ENCODE measurements at places on chromosomes 1 and 21.

DNA sequence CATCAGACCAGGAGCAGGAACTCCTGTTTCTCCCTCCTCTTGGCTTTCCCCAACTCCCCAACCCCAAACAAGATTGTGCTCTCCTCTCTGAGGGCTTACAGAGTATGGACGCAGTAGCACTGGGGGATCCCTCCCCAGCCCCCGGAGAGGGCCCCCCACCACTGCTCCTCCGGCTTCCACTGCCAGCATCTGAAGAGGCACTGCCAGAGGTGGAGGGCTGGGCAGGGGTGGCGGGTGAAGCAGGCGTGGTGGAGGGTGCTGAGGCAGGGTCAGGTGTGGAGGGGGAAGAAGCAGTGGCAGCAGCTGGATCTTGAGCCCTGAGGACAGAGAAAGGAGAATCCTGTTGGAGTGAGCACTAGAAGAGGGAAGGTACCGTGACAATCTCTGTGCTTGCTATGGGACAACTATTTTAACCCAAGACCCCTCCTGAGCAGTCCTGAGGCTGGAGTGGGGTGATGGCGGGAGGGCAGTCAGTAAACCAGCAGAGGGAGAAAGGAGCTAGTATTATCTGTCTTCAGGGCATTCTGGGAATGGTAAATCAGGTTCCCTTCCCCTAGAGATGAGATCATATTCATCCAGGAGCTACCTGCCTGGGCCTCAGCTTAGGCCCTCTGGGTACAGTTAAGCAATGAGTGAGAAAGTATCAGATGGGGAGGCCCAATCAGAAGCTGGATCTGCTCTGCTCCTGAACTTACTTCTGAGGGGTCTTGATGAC, 2.4 kb downstream of the UBQLN4 start:
- no peak for DNase-seq

DNA sequence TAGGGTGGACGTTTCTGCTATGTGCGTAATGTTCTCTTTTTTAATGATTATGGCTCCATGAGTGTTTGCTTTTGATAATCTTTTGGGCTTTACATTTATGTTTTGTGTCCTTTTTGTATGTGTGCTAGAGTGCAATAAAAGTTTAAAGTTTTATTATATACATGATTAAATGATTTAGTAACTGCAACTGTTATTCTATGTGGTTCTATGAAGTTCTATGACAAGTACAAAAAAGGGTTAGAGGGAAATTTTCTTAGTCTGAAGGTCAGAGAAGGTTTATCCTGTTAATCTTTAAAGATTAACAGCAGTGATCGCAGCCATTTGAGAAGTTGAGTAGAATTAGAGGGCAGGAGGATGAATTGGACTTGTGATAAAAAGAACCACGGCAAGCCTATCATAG, 386.4 kb upstream of the CHRM3 start:
- no peak for DNase-seq

DNA sequence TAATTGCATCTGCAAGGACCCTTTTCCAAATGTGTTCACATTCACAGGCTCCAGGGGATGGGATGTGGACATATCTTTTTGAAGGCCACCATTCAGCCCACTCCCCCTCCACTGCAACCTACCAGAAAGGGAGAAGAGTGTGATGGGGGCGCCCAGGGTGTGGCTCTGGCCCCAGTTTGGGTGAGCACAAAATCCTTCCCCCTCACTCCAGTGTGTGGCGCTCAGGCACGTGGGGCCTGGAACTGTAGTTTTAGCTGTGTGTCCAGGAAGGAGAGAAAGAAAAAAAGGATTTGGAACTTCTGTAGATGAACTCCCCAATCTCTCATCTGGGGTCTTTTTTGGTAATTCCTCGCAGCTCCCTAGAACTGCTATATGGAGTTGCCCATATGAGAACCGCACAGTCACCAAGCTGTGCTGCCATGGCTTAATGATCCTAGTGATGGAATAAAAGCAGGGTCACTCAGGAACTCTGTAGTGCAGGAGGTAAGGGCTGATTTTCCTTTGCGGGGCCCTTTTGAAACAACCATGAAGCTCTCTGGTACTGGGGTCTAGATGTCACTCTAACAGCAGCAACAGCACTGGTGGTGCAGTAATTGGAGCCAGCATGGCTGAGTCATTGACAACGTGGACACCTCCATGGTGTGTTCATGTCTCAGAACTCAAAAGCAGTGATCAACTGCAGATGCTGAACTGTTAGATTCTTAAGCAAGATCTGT, 17.0 kb downstream of the AGT start:
- no peak for DNase-seq

- no peak for DNase-seq
These were observed 2.2 kb downstream of the RNF19B start for GRCh38 chr1:32962248-32962896.

DNA sequence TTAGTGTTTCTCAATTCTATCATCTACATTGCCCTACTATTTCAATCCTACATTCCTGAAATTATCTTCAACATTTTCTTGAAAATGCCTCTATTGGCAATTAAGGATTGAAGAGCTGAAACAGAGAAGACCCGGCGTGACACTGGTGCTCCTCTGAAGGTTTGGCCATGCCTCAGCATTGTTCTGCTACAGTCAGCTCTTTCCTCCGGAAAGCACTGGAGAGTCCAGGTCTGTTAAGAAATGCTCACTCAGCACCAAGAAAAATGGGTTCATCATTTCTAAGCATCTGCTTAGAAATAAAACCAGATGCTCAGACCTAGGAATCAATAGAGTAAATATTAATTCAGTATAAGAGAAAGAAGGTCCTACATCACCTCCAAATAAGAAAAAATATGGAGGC, 58.8 kb downstream of the WARS2 start:
- no peak for DNase-seq

DNA sequence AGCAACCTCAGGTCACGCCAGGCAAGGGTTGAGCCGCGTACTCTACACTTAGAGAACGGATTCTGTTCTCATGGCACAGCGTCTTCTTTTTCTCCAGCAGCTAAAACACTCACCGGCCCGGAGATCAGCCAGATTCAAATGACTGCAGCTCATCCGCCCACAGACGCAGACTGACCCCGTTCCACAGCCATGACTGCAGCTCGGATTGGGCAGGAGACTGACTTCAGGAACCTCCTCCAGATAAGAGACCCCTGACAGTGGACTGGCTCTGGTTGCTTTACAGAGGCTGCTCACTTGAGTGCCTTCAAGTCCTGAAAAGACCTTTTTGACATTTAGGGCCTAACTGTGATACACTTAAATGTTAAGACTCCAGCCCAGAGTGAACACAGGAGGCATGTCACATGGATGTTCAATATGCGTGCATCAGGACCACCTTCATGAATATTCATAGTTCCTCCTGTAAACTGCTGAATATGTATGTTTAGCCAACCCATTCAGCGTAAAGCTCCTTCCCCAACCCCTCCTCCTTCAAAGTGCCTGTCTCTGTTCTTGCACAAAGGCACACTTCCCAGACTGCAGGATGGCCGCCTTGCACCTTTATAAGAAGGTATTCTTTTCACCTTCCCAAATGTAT, 42.6 kb downstream of the BACE2 start:
- no peak for DNase-seq

DNA sequence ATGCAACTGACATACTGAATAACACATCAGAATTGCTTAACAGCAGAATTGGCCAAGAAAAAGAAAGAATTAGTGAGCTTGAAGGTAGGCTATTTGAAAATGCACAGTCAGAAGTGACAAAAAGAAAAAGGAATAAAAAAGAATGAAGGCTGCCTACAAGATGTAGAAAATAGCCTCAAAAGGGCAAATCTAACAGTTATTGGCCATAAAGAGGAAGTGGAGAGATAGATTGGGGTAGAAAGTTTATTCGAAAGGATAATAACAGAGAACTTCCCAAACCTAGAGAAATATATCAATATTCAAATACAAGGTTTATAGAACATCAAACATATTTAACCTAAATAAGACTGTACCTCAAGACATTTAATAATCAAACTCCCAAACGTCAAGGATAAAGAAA, 67.5 kb downstream of the ATP6V1G3 start:
- DNase-seq, result no peak

- DNase-seq, result peak; percentile 92
These were observed 74.6 kb downstream of the USP24 start for GRCh38 chr1:55140546-55140983.

GRCh38 chr21:43280949-43281633, 112.3 kb downstream of the CRYAA start:
- DNase-seq, result no peak

Data from Ammon's horn (tissue), 1 donor.